ENCODE measurements at places on chromosomes 2 and 18. TPM values are rescaled to one million over a fixed set of nuclear protein-coding genes. Genes with fewer than 3 reads are reported as not detected.

GRCh38 chr2:30280596-30281434 lies 49.5 kb downstream of the LBH start:
- DNase-seq, result no peak

- DNase-seq, result no peak
Measured at GRCh38 chr2:159208438-159208837, 78.1 kb downstream of the WDSUB1 start.

- DNase-seq, result no peak
Measured at GRCh38 chr18:80253871-80254492, 6.7 kb upstream of the PARD6G start.

DNA sequence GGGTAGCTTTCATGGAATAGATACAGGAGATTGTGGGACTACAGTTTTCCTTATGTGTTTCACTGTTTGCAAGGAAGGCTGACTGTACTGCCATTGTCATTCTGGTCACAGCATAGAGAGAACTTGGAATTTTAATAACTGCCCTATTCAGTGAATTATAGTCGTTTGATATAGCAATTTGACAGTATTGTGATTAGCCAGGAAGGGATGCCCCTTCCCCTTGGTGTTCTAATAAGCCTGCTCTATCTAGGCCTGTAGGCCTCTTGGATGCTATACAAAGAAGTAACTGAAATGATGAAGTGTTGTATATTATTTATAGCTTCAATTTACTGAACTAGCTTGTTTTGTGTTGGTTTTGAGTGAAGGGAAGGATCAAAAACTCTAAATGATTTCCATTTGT lies 528.6 kb upstream of the CDH2 start:
- DNase-seq, result no peak

GRCh38 chr2:81901017-81901416 lies 1596.5 kb upstream of the LRRTM1 start:
- no peak for DNase-seq

The TUBB8B gene
- 0.80 TPM for polyA plus RNA-seq
